OCI-LY7 (cell line): ENCODE measurements at places on chromosomes 5 and 9.

- DNase-seq, result no peak
Observed at GRCh38 chr5:40480392-40480791, 199.3 kb upstream of the PTGER4 start.

GRCh38 chr5:96530901-96531300 is 97.9 kb upstream of the PCSK1 start:
- DNase-seq, result no peak

- DNase-seq, result no peak
Observed at GRCh38 chr5:61354199-61354598, 22.1 kb downstream of the ZSWIM6 start.

- DNase-seq, result peak; percentile 81
Observed at GRCh38 chr9:124934290-124934689, 6.6 kb downstream of the GOLGA1 start.

DNA sequence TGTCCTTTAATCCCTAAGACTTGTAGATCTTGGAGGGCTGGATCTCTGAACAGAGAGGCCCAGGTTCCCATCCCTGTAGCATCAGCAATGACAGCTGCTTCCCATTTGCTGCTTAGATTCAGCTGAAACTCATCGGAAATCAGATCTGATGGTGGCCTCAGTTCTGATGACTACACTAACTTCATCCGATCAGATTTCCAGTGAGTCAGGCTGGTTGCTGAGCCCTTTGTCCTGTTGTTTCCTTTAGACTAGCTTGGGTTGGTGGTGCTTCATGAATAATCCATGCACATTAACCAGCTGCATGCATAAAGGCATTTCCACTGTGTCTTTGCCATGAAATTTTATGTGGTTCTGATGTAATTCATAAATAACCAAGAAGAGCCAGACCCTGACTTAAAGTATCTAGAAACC is 195.2 kb upstream of the TUT7 start:
- no peak for DNase-seq

GRCh38 chr9:12801187-12801586 is 26.4 kb downstream of the LURAP1L start:
- no peak for DNase-seq

- no peak for DNase-seq
Observed at GRCh38 chr5:40518485-40518917, 161.2 kb upstream of the PTGER4 start.

DNA sequence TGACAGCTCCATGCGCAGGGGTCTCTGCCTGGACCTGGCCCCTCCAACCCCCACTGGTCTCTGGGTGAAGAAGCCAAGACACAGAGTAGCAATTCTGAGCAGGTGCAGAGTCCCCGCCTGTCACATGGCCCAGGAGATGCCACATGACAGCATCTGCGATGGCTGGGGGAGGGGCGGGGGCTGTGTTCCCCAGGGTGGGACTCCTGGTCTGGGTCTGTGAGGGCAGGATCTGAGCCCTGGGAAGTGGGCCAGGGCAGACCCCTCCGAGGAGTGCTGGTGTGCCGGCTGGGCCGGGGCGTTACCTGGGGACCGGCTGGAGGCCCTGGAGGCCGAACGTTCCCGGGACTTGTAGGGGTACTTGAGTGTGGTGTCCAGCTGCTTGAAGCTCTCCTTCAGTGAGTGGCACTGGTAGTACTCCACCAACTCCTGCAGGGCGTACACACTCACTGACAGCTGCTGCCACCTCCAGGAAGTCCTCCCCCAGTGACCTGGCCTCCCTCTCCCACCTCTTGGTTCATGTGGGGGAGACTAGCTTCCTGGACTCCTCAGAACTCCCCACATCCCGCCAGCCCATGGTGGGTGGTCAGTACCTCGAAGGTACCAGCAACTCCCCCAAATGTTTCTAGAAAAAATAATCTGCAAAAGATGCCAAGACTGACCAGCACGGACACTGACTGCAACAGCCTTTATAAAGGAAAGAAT is 32.1 kb upstream of the SARDH start:
- no peak for DNase-seq

DNA sequence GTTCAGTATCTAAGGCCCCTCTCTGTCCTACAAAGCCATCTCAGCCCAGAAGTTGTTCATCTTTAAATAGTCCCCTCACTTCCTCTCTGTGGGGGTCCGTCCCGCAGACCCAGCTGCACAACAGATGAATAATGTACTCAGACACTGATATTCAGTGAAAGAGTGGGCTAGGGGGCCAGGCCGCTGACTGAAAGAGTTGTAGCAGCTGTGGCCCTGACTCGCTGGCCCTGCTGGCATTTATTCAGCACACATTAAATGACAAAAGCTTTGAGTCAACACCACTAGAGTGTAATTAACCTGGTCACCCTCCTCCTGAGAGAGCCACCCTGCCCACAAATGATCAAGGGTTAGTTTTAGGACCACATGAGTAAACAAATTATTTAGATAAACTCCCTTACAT is 76.3 kb downstream of the MED10 start:
- no peak for DNase-seq

DNA sequence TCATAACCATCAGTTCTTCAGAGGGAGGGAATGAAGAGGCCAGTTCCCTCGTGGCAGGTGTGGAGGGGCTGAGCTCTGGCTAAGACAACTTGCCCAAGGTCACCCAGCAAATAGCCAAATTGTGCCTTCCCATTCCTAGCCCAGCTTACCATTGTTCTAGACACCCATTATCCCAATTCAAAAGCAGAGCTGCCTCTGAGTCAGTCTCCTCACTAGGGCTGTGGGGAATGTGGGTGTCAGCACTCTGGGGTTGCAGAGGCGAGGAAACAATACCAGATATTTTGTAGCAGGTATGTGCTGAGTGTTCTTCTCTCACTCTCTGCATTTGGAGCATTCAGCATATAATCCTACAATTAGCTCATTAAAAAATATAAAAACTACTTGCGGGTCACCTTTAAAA is 270.8 kb downstream of the PSAT1 start:
- DNase-seq, result no peak
